Mesothelial cell of epicardium (in vitro differentiated cells): ENCODE measurements at places on chromosomes 7 and 10.

GRCh38 chr7:17147409-17147808 lies 151.0 kb upstream of the AHR start:
- H3K4me1 ChIP-seq, result peaks cover 18% of the 10 kb centered on the region
- no peak overlapping the region for H3K4me3 ChIP-seq
- no peak overlapping the region for H3K27ac ChIP-seq
- DNase-seq, result no peak
- no peaks in the 10 kb centered on the region for H3K27me3 ChIP-seq

DNA sequence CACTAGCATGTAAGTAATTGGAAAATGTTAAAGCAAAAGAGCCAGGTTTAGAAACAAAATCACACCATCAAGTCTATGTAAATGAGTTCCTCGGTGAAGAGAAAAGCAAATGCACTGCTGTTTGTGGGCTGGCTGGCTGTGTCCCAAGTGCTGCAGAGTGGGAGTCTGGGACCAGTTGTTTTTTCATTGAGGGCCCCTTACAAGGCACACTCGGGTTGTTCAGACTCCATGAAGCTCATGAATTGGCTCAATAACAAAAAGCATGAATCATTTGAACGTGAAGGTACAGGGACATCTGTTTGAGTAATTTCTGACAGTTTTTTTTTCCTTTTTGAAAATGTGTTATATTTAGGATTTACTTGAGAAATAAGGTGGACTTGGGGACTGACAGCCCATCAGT lies 28.0 kb downstream of the GRK5 start:
- no peak for DNase-seq
- H3K36me3 ChIP-seq, result peaks cover 7% of the 10 kb centered on the region
- no peaks in the 10 kb centered on the region for H3K27me3 ChIP-seq
- no peak overlapping the region for H3K4me3 ChIP-seq

GRCh38 chr7:66837007-66837406 lies 84.0 kb upstream of the TMEM248 start:
- H3K27me3 ChIP-seq, result no peaks in the 10 kb centered on the region
- no peak overlapping the region for H3K27ac ChIP-seq
- H3K4me1 ChIP-seq, result no peaks in the 10 kb centered on the region
- no peak for DNase-seq

- no peak overlapping the region for H3K27ac ChIP-seq
- H3K4me3 ChIP-seq, result no peak overlapping the region
- peaks cover 38% of the 10 kb centered on the region for H3K4me1 ChIP-seq
- H3K27me3 ChIP-seq, result no peaks in the 10 kb centered on the region
Measured at GRCh38 chr7:69622960-69623359, 24.7 kb downstream of the AUTS2 start.

- H3K4me3 ChIP-seq, result no peak overlapping the region
- no peak overlapping the region for H3K27ac ChIP-seq
- no peaks in the 10 kb centered on the region for H3K36me3 ChIP-seq
- no peak for DNase-seq
Measured at GRCh38 chr7:143411976-143412708, 3.5 kb upstream of the EPHA1 start.

GRCh38 chr10:49310460-49310859 lies 11.5 kb downstream of the C10orf71 start:
- no peak overlapping the region for H3K27ac ChIP-seq
- H3K4me3 ChIP-seq, result no peak overlapping the region
- no peaks in the 10 kb centered on the region for H3K36me3 ChIP-seq
- peaks cover 37% of the 10 kb centered on the region for H3K27me3 ChIP-seq

GRCh38 chr10:26797340-26797739 lies 63.4 kb downstream of the ABI1 start:
- no peak for DNase-seq
- peaks cover 10% of the 10 kb centered on the region for H3K36me3 ChIP-seq
- no peaks in the 10 kb centered on the region for H3K4me1 ChIP-seq
- H3K4me3 ChIP-seq, result no peak overlapping the region
- no peak overlapping the region for H3K27ac ChIP-seq

- DNase-seq, result no peak
- no peak overlapping the region for H3K27ac ChIP-seq
- H3K27me3 ChIP-seq, result no peaks in the 10 kb centered on the region
- peaks cover 21% of the 10 kb centered on the region for H3K4me1 ChIP-seq
- H3K36me3 ChIP-seq, result peaks cover 5% of the 10 kb centered on the region
Measured at GRCh38 chr7:2163600-2164555, 68.9 kb downstream of the MAD1L1 start.

GRCh38 chr10:115409347-115409746 lies 316.2 kb downstream of the ATRNL1 start:
- no peak overlapping the region for H3K4me3 ChIP-seq
- H3K4me1 ChIP-seq, result no peaks in the 10 kb centered on the region
- H3K27me3 ChIP-seq, result peaks cover 2% of the 10 kb centered on the region
- no peak for DNase-seq

DNA sequence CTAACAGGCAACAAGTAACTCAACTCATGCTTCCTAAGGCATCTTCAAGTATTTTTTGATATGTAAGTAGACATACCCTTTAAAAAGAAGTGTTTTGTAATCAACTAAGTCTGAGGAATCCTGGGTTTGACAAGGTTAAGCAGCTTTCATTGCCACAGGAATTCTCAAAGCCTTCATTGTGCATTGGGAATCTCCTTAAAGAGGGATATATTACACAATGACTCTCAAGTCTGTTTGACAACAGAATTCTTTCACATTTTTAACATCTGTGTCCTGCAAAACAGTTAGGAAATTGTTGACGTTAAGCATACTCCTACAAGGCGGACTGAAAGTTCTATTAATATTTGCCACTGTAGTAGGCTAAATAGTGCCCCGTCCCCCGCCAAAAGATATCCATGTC lies 71.4 kb downstream of the SGMS1 start:
- no peaks in the 10 kb centered on the region for H3K27me3 ChIP-seq
- DNase-seq, result no peak
- no peak overlapping the region for H3K4me3 ChIP-seq
- H3K4me1 ChIP-seq, result peaks cover 30% of the 10 kb centered on the region

DNA sequence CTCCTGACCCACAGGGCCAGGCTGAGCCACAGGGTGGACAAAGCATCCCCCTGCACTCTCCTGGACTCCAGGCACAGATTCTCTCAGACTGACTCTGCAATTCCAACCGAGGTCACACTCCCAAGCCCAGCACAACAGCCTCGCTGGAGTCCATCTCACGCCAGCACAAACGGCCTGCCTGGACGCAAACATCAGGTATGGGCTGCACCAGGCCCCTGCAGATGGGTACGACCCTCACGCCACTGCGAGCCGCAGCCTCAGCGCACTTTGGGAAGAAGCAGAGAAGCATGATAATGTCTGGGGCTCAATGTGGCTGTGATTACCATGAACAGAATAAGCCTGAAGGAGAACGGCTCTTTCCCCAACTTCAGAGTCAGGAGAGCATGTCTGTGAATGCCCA lies 66.4 kb upstream of the CFAP46 start:
- DNase-seq, result no peak
- H3K27me3 ChIP-seq, result no peaks in the 10 kb centered on the region
- H3K4me1 ChIP-seq, result no peaks in the 10 kb centered on the region
- no peak overlapping the region for H3K27ac ChIP-seq
- H3K4me3 ChIP-seq, result no peak overlapping the region

GRCh38 chr10:72061491-72061890 lies 26.9 kb downstream of the SPOCK2 start:
- no peak overlapping the region for H3K27ac ChIP-seq
- no peak overlapping the region for H3K4me3 ChIP-seq
- no peaks in the 10 kb centered on the region for H3K36me3 ChIP-seq
- H3K4me1 ChIP-seq, result peaks cover 8% of the 10 kb centered on the region
